ENCODE measurements at places on chromosomes 2 and 18.
A peak's percentile ranks its signal among the peaks of the same experiment; 100 is the strongest.

GRCh38 chr2:135318808-135319207 lies 212.2 kb downstream of the ZRANB3 start:
- no peak for DNase-seq

DNA sequence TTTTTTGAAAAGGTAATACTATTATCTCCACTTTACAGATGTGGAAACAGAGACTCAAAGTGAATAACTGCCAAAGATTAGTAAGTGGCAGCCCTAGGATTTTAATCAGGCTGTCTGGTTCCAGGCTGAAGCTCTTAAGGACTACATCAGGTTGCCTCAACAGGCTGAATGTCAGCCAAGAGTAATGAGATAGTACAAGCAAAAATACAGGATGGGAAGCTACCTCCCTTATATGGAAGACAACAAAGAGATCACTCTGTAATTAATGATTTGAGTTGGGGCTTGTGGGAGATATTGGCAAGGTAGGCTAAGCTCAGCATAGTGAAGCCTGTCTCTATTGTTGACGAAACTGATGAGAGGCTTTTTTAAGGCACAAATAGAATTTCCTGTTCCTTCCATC lies 323.1 kb downstream of the KCNJ3 start:
- no peak for DNase-seq

DNA sequence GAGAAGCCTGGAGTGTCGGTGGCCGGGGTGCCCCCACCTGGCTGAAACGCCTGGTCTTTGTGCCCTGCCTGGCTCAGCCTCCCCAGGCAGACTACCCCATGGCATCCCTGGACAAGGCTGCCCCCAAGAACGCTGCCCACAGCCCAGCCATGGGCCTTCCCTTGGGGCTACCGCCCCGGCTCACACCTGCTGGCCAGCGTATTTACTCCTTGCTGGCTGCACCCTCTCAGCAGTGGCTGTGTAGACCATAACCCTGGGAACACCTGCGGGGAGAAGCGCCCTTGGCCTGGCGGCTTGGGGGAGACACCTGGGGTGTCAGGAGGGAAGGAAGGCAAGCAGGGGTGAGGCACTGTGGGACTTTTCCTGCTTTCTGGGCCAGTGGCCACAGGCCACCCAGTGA lies 17.3 kb downstream of the CAPN10 start:
- DNase-seq: no peak

DNA sequence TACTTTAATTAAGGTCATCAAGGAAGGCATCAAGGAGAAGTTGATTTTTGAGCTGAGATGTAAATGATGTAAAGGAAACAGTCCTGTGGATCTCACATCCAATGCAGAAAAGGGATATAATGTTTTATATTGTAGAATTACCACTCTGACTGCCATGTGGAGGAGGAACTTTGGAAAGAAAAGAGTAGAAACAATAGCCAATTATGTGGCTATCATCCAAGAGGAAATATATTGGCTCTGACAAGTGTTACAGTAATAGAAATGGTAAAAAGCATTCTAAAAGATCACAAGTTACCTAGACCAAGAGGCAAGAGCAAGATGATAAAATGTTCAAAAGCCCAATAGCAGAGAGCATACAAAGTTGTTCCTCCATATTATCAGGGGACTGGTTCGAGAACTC lies 26.8 kb downstream of the BARD1 start:
- no peak for DNase-seq

DNA sequence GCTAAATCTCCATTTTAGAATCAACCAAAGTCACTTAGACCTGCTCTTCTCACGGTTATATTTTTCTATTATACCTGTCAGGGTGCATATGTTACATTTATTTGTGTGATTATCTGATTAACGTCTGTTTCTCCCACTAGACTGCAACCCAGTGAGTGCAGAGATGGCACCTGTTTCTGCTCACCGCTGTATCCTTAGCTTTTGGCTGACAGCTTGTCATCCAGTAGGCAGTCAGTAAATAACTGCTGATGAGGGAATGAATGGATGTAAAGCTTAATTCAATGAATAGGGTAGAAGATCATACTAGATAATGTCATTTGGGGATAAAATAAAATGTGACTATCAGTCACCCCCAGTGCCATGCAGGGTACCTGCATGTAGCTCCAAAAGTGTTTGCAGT lies 6.9 kb upstream of the CHRNA1 start:
- DNase-seq: no peak

GRCh38 chr2:165698444-165698884 lies 95.6 kb downstream of the GALNT3 start:
- no peak for DNase-seq

DNA sequence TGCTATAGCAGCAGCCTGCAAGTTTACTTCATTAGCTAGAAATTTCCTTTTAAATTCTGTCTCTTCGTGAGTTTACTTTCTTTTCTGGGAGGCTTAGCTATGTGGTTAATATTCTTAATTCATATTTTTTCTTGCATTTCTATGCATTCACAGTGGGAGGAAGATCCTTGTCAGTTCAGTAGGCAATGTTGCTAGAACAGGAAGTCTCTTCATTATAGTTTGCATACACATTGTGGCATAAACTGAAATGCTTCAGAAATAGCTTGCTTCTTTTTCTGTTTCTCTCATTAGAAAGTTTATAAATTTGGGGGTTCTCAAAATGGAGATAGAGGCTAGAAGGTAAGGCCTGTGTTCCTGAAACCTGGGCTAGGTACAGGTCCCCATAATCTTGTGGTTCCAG lies 8.1 kb upstream of the ARHGAP15 start:
- no peak for DNase-seq

DNA sequence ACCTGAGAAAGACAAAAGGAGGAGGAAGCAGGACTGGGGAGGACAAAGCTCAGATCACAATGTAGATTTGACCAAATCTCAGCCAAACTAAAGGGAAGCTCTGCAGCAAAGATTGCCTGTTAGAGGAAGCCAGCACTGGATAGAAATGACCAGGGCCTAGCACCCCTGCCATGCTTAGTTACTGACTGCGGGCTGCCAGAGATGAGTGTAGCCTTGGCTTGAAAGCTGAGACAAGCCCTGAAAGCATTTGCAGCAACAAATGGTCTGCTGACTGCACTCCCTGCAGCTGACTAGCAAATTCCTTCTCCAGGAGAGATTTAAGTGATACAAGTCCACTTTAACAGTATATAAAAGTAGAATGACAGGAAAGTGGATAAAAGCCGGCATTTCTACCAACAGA lies 140.9 kb upstream of the CRIM1 start:
- no peak for DNase-seq

DNA sequence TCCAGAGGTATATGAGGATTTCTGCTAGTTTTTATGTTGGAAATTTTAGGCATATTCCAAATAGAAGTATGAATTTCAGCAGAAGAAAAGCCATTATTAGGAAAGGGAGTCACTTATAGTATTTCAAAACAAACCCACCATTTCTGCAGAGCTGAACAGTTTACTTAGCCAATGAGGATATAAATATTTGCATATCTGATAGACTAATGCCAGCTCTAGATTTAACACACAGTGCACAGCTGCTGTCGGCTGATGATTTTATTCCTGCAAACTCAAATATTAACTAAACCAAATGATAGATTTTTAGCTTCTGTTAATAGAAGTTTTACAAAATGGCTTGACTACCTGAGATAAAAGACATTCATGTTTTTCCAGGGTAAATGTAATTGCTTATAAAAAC lies 375.8 kb upstream of the FANCL start:
- DNase-seq: no peak

DNA sequence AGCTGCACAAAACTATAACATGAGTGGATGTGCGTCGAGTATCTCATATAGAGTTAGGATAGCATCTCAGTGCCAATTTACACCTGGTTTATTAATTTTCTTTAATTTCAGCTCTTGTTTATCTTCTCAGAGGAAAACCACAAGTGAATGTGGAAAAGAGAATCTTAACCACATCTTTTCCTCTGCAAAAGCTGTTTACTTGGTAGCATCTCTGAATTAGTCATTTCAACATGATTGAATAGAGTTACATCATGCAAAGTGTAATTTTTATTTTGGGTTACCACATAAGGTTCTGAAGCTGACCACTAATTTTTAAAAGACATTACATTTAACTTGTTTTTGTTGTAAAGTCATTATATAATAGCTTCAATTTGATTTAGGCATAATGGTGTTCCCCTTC lies 83.8 kb upstream of the FAM237A start:
- DNase-seq: no peak

DNA sequence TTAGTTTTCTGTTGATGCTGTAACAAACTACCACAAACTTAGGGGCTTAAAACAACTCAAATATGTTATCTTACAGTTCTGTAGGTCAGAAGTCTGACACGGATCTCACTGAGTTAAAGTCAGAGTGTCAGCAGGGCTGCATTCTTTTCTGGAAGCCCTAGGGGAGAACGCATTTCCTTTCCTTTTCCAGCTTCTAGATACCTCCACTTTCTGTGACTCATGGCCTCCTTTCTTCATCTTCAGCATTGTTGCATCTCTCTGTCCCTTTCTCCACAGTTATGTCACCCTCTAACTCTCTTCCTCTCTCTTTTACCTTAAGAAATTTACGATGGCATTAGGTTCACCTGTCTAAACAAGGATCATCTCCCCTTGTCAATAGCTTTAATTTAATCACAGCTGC lies 13.3 kb upstream of the PPP4R1 start:
- DNase-seq: no peak

GRCh38 chr2:223566396-223566795 lies 35.8 kb downstream of the SCG2 start:
- DNase-seq: no peak

- DNase-seq: no peak
Measured at GRCh38 chr2:227287771-227288170, 37.3 kb upstream of the MFF start.

- peak; percentile 25 for DNase-seq
Measured at GRCh38 chr2:25286025-25286400, 55.7 kb downstream of the DNMT3A start.

- no peak for DNase-seq
Measured at GRCh38 chr18:677951-678381, 20.5 kb downstream of the TYMS start.

- no peak for DNase-seq
Measured at GRCh38 chr18:46459789-46460455, 197.1 kb downstream of the LOXHD1 start.

DNA sequence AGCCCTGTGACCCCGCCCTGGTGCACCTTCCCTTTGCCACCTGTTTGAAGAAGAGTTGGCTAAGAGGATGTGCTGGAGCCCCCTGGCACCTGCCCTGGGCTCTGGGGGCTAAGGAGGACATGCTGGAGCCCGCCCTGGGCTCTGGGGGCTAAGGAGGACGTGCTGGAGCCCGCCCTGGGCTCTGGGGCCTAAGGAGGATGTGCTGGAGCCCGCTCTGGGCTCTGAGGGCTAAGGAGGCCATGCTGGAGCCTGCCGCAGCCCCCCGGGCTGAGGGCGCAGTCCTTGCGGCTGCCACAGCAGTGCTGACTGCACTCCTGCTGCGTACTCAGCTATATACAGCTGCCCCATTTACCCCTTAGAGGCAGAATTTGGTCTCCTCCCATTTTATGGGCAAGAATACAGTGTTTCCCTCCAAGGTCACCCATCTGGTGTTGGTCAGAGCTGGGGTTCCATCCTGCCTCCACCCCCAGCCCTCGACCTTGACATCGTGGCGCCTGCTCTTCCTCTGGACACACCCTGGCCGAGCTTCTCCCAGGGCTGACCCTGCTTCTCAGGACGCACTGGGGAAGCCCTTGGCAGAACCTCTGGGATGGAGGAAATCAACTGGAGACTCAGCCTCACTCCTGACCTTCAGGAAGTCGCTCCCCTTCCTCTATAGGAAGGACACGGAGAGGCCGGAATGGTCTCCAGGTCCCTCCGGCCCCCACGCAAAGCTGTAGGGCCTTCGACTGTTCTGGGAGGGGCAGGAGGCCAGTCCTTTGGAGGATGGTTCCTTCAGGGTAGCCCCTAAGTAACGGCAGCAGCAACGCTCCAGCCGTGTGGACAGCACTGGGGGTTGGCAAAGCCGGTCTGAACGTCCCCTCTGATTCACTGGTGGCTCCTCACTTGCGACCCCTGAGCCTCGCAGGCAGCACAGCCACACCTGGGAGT lies 65.0 kb upstream of the HPCAL1 start:
- DNase-seq: no peak

DNA sequence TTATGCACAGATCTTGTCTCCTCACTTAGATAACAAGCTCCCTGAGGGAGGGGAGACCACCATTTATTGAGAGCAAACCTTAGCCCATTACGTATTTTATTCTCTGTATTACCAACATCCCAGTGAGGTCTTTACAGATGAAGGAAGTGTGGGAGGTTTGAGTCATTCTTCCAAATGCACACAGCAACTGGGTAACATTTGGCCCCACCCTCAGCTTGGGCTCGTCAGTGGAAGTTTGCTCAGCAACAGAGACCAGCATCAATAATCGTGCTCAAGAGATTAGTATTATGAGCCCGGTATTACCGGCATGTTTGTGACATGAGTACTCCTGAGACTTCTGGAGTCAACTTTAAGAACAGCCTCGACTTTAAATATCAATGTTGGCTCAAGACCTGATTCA lies 168.6 kb downstream of the ETAA1 start:
- no peak for DNase-seq

- DNase-seq: no peak
Measured at GRCh38 chr18:42782929-42783328, 332.6 kb downstream of the RIT2 start.

DNA sequence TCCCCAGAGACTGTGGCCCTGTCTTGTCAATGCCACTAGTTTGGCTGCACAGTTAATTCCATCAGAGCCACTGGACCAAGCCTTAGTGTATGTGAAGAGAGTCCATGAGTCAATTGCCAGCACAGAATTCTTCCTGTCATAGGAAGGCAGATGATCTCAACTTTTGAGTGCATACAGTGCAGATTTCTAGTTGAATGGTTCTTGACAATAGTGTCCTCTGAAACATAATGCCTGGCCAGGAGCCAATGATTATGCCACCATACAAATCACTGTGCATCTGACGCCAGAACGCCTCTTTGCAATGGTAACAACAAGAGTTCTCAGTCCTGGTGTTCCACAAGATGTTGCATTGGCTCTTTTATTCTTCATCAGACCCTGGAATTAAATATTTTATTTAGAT lies 7.1 kb downstream of the NEUROD1 start:
- DNase-seq: no peak

DNA sequence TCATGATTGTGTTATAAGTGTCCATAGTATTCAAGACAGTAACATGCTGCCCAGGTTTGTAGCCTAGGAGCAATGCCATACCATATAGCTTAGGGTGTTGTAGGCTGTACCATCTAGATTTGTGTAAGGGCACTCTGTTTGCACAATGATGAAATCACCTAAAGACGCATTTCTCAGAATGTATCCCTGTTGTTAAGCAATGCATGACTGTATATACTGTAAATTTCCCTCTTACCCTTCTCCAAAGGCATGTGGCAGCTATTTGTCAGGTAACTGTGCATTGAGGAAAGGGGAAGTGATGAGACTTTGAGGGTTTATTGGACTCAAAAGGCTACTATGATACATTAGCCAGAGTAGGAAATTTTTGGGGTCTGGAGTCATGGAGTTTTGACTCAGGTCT lies 180.8 kb downstream of the VAPA start:
- DNase-seq: no peak

- DNase-seq: no peak
Measured at GRCh38 chr2:152649997-152650396, 67.3 kb downstream of the PRPF40A start.

GRCh38 chr2:190698895-190699294 lies 50.0 kb downstream of the NAB1 start:
- no peak for DNase-seq
